NAMALWA (cell line): ENCODE measurements at places on chromosomes 4 and X.

DNA sequence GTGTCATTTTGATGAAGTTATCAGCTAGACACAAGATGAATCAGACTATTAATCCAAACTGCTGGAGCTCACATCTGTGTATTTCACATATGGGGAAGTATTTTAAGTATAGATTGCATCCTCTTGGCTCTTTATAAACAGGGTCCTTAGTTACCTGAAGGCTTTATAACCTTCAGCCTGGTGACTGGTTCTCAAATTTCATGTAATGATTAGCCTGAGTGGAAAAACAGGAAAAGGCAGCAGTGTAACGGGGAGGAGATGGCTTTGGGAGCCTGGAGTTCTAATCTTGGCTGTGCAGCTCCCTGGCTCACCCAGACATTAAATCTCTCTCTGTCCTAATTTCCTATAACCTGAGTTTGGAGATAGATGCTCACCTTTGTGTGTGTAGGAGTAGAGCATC is 103.8 kb upstream of the HPF1 start:
- no peak for DNase-seq

DNA sequence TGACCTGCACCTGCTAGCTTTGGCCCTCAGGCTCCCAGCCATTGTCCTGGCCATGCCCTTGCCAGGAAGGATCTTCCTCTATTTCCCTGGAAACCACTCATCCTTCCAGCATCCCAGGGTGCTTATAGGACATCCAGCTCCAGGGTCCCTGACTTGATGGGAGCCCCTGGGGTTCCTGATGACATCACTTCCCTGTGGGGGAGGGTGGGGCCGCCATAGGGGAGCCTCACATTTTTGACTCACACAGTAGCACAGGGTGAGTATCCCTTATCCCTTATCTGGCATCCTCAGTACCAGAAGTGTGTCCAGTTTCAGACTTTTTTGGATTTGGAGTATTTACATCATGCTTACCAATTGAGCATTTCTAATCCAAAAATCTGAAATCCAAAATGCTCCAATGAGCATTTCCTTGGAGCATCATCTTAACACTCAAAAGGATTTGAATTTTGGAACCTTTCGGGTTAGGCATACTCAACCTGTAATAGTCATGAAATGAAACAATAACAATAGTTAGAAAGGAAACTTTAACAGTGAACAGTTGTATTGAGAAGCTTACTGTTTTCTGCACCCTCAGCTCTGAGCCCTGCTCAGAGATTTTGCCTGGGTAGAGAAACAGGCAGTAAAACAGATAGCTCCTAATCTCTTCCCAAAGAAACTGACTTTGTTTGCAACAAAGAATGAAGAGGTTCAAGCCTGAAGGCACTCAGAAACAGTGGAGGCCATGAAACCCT is 22.1 kb downstream of the TNIP2 start:
- no peak for DNase-seq

GRCh38 chr4:37438564-37439279 is 194.2 kb downstream of the NWD2 start:
- no peak for DNase-seq

GRCh38 chr4:96983830-96984229 is 1143.9 kb downstream of the PDHA2 start:
- DNase-seq = no peak

DNA sequence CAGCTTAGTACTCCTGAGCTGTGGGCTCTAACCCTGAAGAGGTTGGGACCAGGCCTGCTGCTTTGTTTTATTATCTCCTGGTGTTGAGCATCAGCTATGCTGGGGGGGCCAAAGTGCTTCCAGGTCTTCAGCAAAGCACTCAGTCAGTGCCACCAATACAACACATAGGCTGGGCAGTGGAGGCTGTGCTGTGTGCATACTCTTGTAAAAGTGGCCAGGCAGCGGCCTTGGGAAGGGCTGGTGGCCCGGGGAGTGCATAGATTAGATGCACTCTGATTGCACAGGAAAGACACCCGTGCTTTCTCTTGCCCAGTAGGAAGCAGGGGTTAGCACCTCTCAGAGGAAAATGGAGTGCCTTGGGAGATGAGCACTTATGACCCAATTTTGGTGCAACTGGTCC is 534.0 kb downstream of the ARAP2 start:
- DNase-seq = no peak

- no peak for DNase-seq
Observed at GRCh38 chrX:20421697-20422096, 155.0 kb upstream of the RPS6KA3 start.

DNA sequence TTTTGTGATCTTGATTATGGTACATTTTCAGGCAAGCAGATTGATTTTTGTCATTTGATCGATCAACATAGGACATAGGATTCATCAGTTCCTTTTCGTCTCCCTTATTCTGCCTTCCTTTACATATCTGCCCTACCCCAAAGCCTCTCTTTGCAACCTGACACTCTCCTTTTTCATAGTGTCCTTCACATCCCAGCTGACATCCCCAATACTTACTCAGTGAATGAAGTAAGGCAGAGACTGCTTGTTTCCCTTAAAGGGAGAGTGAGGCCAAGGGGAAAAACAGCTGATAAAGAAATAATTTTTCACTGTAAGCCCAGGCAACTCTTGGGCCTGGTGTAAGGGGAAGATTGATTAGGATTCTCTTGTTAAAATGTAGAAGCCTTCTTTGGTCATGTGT is 69.8 kb downstream of the GBA3 start:
- DNase-seq = no peak
